CD4-positive, alpha-beta T cell treated with Interleukin-6 at 100 ng/mL for 8 hours (primary cell): ENCODE measurements at places on chromosomes 3 and 15.

GRCh38 chr15:98778960-98779359, 130.6 kb downstream of the IGF1R start:
- DNase-seq, result no peak

DNA sequence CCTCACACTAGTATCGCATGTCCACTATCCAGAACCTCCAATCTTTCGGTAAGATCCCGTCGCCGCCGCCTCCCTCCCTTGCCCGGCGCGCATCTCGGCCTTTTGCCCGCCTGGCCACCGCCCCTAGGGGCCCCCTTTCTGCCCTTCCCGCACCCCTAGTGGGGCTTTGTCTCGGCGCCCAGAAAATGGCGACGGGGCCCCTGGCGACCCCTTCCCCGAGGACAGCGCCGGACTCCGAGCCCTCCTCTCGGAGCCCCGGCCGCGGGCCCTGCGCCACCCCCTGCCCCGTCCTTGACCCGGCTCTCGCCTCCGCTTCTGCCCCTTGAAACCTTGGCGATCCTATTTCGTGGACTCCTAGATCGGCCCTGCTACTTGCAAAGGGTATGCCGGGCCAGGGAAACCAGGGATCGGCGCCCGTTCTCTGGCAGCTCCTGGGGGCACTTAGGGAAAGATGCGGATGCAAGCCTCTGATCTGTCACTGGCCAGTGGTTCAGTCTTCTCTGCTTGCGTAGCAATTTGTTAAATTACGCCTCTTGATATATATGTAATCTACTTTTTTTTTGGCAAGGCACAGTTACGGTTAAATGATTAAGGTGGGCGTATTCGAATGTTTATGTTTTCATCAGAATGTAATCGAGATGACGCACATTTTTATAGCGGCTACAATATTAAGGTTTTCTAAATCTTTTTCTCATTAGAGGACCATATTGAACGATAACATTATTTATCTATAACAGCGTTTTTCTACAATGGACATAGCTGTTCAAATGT, 603 bp downstream of the EIF1B start:
- no peak for DNase-seq

DNA sequence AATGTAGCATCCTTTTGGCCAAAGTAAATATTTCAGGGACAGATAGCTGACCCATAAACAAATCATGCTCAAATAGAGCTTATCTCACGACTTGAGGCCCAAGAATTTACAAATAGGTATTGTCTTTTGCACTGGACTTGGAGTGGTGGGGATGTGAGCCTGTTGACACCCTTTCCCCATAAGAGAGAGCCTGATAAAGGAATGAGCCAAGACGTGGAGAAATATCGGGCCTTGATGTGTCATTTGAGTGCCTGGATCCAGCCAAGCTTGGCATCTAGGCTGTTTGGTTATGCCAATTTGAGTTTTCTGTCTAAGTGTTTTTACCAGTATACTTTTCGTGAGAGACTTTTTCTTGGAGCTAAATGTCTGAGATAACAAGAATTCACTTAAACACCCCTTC, 112.9 kb upstream of the RGMA start:
- no peak for DNase-seq

- no peak for DNase-seq
Observed at GRCh38 chr3:150264561-150265279, 143.4 kb upstream of the TSC22D2 start.

GRCh38 chr3:192825657-192826200, 91.9 kb downstream of the MB21D2 start:
- no peak for DNase-seq

DNA sequence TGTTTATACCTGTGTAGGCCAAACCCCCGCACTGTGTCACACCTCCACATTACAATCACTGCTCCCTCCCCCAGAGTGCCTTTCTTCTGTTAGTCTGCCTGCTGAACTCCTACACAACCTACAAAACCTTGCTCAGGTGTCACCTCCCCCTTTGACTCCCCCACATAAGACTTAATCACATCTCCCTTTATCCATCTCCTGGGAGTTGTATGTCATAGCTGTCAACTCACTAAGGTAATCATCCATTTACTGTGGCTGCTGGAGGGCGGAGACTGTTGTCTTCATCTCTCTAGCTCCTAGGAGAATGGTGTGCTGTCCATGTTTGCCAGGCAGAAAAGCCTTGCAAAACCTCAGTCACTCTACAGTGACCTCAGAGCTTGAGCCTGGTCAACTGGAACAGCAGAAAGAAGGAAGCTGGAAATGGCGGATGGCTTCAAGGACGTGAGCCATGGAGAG, 43.8 kb downstream of the ZNF710 start:
- DNase-seq, result no peak

DNA sequence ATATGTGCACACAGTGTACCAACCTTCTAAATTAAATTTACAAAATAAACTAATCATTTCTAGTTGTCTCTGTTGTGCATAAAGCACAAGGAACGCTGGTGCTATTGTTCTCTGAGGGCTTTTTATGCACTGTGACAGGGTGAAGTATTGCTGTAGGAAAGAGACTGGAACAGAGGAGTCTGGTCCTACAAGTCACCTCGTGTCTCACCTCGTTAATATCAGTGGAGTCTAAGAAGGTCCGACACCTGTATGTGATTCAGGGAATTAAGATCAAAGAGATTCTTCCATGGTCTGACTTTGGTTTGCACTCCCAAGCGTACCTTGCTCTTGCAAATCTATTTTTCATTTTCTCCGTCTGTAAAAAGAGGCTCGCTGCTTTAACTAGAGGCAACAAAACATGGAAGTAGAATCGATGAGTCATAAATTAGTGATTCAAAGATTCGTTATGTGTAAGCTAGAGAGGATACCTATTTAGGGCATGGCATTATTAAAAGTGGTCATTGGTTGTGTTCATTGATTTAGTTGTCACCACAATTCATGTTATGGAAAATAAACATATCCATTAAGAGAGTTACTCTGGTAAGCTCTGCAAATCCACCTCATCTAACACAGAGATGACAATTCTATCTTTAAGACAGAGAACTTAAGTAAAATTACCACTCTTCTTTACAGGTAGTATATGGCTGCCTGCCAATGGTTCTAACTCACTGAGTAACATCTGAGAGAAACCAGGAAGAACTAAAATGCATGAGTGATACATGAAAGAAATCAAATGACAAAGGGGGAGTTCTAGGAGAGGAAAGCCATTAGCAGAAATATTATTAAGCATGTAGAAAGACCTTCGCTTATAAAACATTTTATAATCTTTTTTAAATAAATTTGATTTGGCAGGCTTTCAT, 219.4 kb upstream of the GBE1 start:
- no peak for DNase-seq

DNA sequence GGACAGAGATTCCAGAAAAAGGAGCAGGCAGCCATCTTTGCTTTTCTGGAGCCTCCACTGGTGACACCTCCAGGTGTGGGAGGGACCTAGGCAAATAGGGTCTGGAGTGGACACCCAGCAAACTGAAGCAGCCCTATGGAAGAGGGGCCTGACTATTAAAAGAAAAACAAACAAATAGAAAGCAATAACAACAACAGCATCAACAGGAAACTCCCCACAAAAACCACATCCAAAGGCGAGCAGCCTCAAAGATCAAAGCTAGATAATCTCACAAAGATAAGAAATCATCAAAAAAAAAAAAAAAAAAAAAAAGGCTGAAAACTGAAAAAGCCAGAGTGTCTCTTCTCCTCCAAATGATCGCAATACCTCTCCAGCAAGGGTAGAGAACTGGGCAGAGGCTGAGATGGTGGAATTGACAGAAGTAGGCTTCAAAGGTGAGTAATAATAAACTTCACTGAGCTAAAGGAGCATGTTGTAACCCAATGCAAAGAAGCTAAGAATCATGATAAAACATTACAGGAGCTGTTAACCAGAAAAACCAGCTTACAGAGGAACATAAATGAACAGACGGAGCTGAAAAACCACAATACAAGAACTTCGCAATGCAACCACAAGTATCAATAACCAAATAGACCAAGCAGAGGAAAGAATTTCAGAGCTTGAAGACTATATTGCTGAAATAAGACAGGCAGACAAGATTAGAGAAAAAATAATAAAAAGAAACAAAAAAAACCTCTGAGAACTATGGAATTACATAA, 225.4 kb downstream of the CTNNB1 start:
- no peak for DNase-seq

- DNase-seq, result no peak
Observed at GRCh38 chr15:40845511-40846284, 1.9 kb downstream of the SPINT1 start.

GRCh38 chr3:192188218-192188835, 539.0 kb downstream of the FGF12 start:
- peak; percentile 3 for DNase-seq

- DNase-seq, result no peak
Observed at GRCh38 chr15:40345867-40346578, 4.8 kb upstream of the PHGR1 start.

GRCh38 chr3:68025189-68025588, 370.8 kb upstream of the SUCLG2 start:
- DNase-seq, result no peak

DNA sequence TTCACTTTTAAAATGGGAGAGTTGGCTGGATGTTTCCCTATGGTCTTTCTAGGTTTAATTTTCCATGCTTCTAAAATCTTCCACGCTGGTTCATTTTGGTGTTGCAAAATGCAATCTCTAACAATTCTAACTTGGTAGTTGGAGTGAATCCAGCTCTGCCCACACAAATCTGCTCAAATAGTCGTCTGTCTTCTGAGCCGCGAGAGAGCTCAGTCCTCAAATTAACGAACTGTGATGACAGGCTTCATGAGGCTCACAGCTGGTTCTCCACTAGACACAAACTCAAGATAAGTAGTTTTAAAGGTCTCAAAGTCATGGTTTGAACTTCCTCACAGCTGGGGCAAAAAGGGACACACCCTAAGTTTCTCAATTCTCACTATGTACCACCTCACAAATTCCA, 178.6 kb upstream of the LYSMD4 start:
- DNase-seq, result no peak

DNA sequence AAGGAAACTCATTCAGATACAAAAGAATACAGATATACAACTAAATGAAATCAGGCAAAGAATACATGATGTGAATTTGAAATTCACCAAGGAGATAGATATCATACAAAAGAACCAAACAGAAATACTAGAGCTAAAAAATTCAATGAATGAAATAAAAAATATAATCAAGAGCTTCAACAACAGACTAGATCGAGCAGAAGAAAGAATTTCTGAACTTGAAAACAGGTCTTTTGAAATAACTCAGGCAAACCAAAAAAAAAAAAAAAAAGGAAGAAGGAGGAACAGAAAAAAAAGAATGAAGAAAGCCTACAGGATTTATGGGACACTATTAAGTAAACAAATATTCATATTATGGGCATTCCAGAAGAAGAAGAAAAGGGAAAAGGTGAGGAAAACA, 137.8 kb downstream of the DMXL2 start:
- no peak for DNase-seq

GRCh38 chr3:123088387-123088786, 21.6 kb downstream of the PDIA5 start:
- no peak for DNase-seq

DNA sequence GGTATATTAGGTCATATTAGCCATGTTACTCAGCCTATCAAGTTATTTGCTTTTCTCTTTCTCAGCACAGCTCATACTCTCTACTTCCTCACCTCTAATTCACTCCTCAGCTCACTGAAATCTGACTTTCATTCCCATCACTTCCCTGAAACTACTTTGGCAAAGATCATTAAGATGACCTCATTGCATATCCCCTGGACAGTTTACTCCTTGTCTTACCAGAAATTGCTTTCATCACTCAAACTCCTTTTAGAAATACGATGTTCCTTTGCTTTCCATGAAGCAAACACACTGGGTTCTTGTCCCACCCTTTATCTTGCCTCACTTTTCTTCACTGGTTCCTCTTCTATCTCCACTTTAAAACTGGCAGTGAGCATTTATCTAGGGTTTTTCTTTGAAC, 354.4 kb downstream of the TUSC7 start:
- no peak for DNase-seq
